WERI-Rb-1 (cell line): ENCODE measurements at places on chromosomes 7 and 10.

GRCh38 chr7:43110791-43111535, 1.5 kb upstream of the HECW1 start:
- DNase-seq = no peak

- no peak for DNase-seq
Measured at GRCh38 chr10:22774102-22774501, 59.7 kb upstream of the PIP4K2A start.

- no peak for DNase-seq
Measured at GRCh38 chr7:55065511-55066229, 46.9 kb downstream of the EGFR start.

DNA sequence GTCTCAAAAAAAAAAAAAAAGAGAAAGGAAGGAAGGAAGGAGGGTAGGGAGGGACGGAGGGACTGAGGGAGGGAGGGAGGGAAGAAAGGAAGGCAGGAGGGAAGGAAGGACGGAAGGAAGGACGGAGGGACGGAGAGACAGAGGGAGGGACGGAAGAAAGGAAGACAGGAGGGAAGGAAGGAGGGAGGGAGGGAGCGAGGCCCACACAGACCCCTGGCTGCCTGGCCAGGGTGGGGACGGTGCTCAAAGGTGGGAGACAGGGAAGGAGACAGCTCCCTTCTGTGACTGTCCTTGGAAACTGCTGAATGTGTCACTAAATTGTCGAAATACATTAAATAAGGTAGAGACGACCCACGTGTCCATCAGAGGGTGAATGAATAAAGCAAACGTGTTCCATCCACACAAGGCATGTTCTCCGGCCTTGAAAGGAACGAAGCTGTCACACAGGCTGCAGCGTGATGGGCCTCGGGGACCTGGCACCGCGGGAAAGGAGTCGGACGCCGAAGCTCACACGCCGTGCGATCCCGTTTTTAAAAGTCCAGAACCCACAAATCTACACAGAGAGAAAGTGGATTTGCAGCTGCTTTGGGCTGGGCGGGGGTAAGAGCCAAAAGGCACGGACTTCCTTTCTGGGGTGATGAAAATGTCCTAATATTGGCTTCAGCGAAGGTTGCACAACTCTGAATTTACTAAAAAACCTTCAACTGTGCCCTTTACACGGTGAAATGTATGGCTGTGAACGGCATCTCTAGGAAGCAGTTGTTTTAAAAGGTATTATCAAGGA, 23.3 kb downstream of the ADAP1 start:
- DNase-seq = no peak

DNA sequence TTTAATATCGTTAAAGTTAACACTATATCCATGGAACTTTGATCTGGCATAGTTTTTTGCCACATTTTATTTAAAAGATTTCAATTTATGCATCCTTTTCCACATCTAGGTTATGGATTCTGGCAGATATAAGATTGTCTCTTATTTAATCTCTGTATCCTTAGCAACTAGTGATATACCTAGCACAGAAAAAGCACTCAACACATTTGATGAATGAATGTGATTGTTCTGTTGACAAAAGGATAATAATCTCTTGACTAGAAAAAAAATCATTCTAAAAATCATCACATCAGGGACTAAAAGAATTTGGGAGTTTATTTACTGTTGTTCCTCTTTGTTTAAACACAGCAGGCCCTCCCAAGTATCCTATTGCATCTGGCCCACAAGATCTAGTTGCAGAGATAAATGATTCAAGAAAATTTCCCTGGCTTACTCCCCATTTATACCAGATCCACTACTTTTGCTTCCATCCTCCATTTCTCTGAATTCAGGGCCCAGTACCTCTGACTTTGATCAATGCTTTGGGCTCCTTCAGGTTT, 84.0 kb upstream of the C1GALT1 start:
- no peak for DNase-seq

- no peak for DNase-seq
Measured at GRCh38 chr10:116111483-116112095, 161.4 kb downstream of the GFRA1 start.

DNA sequence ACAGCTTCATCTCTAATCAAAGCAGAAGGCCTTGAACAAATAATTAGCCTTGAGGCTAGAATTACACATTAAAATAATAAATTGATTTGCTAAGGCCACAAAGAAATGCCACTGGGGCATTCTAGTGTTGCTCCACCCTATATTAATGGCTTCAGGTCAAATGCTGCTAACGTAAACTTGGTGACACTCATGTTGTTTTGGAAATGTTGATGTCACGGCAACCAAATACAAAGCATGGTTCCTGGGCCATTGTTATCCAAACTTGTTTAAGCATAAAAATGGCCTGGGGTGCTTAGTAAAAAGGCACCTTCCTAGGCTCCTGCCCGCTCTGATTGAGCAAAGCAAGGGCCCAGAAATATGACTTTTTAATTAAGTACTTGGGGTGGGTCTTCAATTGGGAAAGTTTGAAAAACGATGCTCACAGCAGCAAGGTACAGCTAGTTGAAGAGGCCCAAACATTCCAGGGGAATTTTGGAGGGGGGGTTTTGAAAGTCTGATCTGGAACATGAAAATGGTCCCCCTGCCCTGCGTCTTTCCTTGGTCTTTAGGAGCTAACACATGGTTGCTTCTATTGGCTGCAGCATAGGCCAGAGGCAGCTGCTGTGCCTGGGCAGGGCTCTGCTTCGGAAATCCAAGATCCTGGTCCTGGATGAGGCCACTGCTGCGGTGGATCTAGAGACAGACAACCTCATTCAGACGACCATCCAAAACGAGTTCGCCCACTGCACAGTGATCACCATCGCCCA, 67.8 kb downstream of the ABCC2 start:
- no peak for DNase-seq

DNA sequence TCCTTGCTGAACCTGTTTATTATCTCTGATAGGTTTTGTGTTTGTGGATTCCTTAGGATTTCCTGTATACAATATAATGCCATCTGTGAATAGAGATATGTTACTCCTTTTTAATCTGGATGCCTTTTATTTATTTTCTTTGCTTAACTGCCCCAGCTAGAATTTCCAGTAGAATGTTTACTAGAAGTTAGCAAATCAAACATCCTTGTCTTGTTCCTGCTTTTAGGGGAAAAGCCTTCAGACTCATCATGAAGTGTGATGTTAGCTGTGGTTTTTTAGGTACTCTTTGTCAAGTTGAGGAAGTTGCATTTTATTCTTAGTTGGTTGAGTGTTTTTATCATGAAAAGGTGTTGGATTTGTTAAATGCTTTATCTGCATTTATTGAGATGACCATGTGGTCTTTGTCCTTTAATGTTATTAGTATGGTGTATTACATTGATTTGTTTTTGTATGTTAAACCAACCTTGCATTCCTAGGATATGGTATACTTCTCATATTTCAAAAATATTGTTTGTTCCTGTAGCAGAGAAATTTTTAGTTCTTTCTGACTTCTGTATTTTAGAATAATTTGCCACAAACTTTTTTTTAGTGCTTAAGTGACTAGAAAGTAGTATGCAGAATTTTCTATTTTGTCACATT, 24.3 kb downstream of the PPP2R2D start:
- no peak for DNase-seq

GRCh38 chr7:21850531-21851285, 95.0 kb downstream of the CDCA7L start:
- no peak for DNase-seq
